ENCODE measurements at places on chromosomes 6 and 20.
A peak's percentile ranks its signal among the peaks of the same experiment; 100 is the strongest.

- no peak for DNase-seq
These were observed 595 bp downstream of the REM1 start for GRCh38 chr20:31475472-31476293.

- peak; percentile 37 for DNase-seq
These were observed 716 bp downstream of the SHPRH start for GRCh38 chr6:145963216-145964068.

- DNase-seq, result no peak
These were observed 324.4 kb downstream of the CENPW start for GRCh38 chr6:126664271-126664670.

DNA sequence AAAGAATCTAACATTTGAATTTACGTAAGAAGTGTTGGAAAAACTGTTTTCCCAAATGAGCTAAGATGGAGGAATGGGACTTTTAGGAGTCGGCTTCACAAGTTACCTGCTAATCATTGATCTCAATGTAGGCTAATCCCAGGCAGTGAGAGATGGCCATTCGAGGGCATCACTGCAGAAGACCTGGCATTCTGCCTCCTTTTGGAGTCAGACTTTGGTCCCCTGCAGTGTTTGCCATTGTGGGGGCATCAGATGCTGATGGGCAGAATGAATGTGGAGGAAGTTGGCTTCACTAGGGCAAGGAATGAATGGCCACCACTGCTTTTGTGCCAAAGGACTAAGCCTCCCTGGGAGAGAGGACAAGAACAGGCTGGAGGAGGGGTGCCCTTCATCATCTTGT, 55.7 kb upstream of the NKX2-2 start:
- DNase-seq, result no peak

DNA sequence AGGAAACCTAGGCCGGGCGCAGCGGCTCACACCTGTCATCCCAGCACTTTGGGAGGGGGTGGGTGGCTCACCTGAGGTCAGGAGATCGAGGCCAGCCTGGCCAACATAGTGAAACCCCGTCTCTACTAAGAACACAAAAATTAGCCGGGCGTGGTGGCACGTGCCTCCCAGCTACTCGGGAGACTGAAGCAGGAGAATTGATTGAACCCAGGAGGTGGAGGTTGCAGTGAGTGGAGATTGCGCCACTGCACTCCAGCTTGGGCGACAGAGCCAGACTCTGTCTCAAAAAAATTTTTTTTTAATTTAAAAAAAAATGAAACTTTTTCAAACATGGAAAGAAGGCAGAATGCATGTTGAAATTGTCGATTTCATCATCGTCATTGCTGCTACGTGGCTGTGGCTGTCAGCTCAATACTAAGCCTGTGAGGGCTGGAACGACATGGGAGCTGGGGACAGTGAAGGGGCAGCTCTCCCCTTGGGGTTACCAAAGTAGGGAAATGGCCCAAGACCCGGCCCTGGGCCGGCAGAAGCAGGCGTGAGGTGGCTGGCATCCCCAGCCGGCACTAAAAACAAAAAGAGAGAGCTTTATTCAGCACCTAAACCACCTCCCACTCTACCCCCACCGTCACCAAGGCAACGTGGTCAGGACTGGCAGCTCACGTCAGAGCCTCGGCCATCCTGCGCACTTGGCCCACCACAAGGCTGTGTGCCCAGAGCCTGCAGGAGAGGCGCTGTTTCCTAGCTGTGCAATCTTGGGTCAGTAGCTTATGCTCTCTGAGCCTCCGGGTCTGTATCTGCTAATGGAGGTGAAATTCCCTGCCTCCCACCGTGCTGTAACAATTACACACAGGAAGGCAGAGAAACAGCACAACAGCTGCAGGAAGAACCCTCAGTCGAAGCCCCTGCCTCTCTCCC, 30.8 kb downstream of the AGPAT4 start:
- DNase-seq, result no peak

GRCh38 chr20:33787253-33787891, 23.8 kb upstream of the CHMP4B start:
- no peak for DNase-seq

- DNase-seq, result no peak
These were observed 84.8 kb downstream of the LRRC1 start for GRCh38 chr6:53879608-53880007.

- no peak for DNase-seq
These were observed 103.7 kb downstream of the TOX2 start for GRCh38 chr20:44018259-44018941.

GRCh38 chr20:62835931-62836861, 19.3 kb downstream of the COL9A3 start:
- DNase-seq, result no peak

DNA sequence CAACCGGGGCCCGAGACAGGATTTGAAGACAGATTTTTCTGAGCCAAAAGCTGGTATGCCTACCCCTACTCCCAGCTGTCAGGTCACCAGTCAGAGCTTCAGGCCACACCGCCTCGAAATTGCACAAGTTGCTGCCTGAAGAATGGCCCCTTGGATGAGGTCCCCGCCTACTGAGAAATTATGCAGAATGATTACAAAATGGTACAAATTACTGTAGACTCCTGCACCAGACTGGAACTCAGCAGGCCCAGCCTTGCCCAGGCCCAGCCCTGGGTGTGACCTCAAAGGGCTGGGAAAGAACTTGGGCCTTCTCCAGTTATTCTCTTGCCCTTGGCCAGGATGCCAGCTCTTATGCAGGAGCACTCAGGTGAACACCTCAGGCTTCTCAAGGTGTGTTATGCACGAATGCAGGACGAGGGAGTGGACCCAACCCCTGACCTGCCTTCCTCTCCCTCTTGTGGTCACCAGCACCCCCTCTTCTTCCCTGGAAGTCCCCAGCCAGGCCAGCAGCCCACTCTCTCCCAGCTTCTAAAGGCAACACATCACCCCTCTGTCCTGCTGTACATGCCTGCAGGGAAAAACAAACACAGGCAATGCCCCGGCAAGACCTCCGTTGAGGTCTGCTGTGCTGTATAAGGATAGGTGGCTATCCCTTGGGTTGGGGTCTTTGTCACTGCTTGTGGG, 88.7 kb upstream of the NAA20 start:
- no peak for DNase-seq

GRCh38 chr6:3322366-3322890, 63.7 kb downstream of the PSMG4 start:
- DNase-seq, result no peak

- DNase-seq, result no peak
These were observed 107.0 kb upstream of the OGFRL1 start for GRCh38 chr6:71181565-71181964.

GRCh38 chr6:163298079-163298830, 116.3 kb upstream of the QKI start:
- no peak for DNase-seq

GRCh38 chr6:11722220-11722619, 56.4 kb downstream of the ADTRP start:
- DNase-seq, result no peak

DNA sequence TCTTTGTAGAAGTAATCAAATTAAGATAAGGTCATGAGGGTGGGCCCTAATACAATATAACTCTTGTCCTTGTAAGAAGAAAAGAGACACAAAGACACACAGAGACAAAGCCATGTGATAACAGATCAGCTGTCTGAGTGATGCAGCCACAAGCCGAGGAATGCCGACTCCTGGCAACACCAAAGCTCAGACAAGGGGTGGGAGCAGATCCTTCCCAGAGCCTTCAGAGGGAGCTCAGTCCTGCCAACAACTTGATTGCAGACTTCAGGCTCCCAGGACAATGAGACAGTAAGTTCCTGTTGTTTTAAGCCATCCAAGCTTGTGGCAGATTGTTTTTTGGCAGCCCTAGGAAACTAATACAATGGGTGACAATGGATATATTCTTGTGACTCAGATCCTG, 325.0 kb upstream of the AGPAT4 start:
- no peak for DNase-seq

DNA sequence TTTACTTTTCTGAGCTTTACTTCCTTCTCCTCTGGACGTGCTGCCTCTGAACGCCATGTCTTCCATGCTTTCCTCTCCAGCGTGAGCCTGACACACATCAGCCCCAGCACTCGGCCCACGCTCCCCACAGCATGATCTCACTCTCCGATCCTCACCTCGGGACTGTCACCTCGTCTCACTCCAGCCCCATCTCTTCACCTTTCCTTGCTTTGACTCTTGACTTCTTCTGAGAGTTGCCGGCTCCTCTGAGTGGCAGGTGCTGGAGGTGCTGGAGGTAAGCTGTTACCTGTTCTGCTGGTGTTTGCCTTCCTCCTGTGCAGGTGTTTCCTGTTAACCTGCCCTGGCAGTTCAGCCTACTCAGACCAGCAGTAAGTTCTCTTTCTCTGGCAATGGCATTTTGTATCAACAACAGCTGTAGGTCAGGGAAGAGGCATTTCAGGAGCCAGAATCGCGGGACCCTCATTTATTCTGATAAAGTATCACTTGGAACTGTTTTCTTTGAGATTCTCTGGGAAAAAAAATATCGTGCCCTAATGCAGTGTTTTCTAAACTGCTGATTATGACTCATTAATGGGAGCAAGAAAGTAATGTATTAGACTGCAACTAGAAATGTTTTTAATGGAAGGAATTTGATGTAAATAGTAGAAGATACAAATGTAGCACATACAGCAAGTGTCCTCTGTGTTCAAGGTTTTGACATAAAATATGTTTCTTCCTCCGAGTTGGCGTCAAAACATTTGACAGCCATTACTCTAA, 106.5 kb downstream of the ARID1B start:
- peak; percentile 29 for DNase-seq

DNA sequence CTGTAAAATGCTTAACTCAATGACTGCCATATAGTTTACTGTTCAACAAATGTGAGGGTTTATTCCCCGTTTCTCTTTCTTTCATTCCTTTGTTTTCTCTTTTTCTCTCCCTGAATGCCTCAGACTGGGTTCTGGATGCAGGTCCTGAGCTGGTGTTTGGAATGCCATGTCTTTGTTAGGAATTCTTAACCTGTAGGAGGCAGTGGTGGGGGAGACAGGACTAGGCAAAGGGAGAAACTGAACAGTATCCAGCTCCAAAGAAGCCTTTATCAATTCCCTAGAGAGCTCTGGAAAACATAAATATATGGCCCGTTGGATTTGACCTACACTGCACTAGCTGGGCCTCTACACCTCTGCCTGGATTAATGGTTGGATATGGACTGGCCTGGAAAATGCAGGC, 621.2 kb upstream of the SLC35B3 start:
- no peak for DNase-seq

DNA sequence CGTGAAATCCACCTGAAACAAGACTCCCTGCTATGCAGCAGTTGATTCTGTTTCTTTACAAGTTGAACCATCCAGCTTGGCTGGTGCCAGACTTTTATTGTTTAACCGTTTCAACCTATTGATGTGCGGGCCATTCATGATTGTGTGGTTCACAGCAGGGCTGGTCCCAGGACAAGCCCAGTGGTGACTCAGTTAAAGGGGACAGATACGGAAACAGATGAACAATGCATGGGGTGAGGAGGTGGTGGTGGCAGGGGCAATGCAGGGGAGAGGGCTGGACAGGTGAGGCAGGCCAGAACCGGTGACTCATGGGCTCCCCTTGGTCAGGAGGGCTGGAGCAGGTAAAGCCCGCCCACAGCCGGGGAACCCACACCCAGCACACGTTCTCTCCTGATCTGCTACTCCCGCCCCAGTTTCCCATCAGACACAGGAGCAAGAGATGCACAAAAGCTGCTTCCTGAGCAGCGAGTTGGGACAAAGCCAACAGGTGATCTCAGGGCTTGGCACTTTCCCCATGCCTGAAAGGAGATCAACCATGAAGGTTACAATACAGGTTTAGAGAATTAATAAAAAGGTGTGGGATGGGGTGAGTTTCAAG, 232.2 kb downstream of the LY86 start:
- no peak for DNase-seq

DNA sequence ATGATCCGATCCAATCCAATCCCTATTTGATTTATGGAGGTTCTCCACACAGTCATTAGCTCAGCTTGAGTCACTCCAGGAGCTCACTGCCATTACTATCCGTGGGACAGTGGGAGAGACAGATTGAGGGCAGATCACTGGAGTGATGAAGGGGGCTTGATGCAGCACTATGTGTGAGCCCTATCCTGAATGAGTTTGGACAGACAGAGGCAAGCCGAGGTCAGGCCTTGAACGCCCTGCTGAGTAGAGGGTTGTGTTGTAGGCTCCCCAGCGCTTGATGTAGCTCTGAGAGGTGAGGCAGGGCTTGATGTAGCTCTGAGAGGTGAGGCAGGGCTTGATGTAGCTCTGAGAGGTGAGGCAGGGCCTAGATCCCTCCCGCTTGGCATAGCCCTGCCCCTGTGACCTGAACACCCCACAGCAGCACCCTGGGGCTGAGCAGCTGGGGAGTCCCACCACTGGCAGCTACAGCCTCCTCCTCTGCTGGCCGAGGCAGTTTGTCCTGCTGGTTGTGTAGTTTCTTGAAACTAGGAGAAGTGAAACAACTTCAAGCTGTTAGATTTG, 58.7 kb downstream of the ZFAND3 start:
- no peak for DNase-seq

DNA sequence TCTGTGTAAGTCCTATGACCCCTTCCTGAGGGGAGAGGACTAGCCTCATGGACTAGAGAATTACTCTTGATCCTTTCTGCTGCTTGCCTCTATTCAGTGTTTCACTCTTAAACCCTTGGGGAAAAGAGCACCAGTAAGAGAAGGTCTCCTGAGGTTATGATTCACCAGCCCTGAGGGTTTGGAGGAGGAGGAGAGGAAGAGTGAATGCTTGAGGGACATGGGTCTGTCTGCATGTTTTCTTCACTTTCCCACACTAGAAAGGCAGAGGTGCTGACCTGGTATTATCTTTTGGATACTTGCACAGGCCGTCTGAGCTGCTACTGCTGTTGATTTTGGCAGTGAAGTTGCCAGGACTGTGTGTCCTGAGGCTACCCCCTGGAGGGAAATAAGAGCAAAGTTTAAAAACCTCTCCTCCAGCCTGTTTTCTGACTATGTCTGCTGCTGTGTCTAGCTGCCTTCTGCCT, 78.3 kb downstream of the CD109 start:
- DNase-seq, result no peak

GRCh38 chr6:81763968-81764367, 11.5 kb upstream of the TENT5A start:
- no peak for DNase-seq

DNA sequence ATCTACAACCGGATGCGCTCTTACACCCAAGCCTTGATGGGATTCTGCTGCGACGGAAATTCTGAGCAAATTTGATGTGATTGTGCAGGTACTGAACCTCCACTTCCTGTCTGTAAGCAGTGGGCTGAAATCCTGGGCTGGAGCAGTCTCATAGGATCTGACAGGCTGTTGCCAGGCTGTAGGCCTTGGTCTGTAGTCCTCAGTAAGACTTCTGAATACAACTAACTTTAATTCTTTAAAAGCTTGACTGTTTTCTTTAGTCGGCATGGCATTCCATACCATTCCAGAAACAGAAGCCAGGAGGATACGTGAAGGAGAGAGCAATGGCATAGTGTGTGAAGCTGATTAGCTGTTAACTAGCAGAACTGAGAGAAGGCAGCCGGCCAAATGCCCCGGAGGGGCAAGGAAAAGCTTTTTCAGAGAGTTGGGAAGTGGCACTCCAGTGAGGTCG, 68.3 kb downstream of the ADTRP start:
- DNase-seq, result peak; percentile 52

DNA sequence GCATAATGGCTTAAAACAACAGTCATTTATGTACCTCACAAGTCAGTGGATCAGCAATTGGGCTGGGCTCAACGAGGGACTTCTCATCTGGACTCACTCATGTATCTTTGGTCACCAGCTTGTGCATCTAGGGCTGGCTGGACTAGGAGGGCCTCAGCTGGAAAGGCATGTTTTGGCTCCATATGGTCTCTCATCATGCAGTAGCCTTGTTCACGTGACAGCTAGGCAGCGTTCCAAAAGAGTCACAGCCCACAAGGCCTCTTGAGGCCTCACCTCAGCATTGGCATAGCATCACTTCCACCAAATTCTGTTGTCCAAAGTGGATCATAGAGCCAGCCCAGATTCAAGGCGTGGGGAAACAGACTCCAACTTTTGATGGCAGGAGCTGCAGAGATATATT, 110.1 kb downstream of the MAFB start:
- no peak for DNase-seq
